ENCODE measurements at places on chromosomes 12 and 14.

GRCh38 chr12:18296909-18297280, 35.6 kb downstream of the PIK3C2G start:
- DNase-seq: no peak

- no peak for DNase-seq
These were observed 57.0 kb upstream of the PNMA1 start for GRCh38 chr14:73770977-73771847.

- no peak for DNase-seq
These were observed 977 bp upstream of the KRT5 start for GRCh38 chr12:52521175-52521567.

GRCh38 chr14:44477953-44478352, 29.1 kb downstream of the FSCB start:
- DNase-seq: no peak

- no peak for DNase-seq
These were observed 133.8 kb downstream of the ITPR2 start for GRCh38 chr12:26699237-26699636.

DNA sequence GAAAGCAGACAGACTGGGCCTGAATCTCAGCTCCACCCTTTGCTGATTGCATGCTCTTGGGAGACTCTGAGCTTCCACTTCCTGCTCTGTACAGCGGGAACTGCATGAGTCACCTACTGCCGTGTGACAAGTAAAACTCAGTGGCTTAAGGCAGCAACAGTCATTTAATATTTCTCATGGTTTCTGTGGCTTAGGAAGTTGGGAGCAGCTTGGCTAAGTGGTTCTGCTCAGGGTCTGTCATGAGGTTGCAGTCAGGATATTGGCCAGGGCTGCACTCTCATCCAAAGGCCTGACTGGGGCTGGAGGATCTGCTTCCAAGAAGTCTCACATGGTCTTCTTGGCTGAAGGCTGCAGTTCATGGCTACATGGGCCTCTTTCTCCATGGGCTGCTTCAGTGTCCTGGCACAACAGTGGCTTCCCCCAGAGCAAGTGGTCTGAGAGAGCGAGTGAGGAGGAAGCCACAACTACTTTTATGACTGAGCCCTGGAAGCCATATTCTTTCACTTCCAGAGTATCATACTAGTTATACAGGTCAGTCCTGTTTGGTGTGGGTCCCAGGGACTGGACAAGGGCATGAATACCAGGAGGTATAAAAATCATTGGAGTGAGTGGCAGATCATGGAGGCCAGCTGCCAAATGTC, 49.7 kb downstream of the FAM222A start:
- DNase-seq: no peak

DNA sequence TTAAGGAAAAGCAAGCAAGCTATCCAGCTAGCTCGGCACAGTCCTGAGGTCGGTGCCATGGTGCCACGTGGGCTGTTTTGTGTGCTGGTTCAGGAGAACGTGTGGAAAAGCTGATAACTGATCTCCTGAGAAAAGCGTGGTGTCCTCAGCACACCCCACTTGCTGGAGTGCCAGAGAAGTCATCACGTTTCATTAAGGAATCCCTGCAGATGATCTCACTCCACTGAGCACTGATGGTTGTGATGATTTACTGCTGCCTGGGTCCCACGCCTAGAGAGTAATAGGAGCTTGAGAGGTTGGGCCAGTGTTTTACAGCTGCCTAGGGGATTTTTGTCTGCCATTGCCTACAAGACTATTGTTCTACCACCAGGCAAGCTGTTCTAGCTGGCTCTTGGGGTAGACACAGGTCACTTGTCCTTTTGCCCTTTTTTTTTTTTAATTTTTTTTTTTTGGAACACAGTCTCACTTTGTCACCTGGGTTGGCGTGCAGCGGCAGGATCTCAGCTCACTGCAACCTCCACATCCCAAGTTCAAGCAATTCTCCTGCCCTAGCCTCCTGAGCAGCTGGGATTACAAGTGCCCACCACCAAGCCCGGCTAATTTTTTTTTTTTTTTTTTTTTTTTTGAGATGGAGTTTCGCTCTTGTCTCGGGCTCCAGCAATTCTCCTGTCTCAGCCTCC, 42.3 kb upstream of the EVL start:
- DNase-seq: no peak

DNA sequence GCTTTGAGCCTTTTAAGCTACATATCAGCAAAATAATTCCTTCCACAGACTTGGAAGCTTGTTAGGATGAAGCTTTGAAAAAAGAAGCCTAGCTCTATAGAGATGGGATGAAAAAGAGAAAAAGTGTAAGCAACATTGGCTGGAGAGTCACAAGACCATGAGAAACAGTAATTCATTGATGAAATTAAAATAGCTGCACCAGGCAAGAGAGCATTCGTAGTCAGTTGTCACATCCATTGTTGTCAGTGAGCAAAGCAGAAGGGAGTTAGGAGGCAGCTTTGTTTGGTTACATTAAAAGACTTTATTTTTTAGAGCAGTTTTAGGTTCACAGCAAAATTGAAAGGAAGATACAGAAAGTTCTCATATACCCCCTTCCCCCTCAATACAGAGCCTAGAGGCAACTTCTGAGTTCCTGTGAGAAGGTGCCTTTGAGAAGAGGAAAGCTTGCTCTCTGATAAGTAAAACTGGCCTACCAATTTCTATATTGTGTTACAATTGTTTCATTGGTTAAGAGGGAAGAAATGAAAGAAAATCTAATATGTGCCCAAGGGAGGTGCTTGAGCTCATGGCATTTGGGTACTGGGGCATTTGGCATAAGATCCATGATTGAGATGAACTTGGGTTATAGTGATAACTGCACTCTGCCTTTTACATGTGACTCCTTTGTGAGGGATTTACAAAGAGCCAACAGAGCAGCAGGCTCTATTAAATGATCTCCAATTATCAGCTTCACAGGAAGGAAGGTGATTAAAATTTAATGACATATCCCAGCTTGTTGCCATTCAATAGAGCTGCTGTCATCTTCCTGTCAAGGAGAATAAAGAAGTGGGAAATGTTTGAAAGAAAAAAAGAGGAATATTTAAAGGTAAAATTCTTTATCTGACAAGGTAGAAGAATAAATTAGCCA, 361.3 kb upstream of the TMTC1 start:
- DNase-seq: no peak

DNA sequence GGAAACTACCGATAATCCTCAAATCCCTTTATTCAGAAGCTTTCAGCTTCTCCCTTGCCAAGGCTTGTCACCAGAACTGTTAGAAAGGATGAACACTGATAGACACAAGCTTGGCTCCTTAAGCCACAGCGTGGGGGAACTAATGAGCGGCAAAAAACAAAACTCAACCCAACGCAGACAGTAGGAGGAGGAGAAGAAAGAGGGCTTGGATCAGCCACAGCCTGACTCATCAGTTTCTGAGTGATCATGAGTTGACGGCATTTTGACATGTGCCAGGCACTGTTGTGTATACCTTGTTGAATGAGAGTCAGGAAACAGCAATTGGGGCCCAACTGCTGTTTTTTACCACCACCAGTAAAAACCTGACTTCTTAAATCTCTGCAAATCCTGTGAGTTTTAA, 23.7 kb downstream of the PLXNC1 start:
- DNase-seq: no peak

DNA sequence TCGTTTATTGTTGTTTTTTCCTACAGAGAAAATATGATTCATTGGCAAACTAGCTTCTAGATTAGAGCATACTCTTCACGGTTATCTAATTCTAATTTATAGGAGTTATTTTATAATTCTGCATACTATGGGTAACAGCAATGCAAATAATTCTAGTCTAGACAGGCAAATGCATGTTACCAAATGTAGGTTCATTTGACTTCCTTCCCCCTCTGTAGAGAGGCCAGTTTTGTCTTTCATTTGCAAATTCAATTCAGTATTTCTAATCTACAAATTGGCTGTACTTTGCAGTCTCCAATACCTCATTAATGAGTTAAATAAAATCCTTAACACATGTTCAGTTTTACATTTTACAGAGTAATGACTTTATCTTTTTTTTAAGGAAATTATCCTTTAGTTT, 4.2 kb downstream of the LGMN start:
- DNase-seq: no peak

GRCh38 chr12:95629392-95629791, 78.1 kb upstream of the USP44 start:
- DNase-seq: no peak

- no peak for DNase-seq
These were observed 64.0 kb upstream of the SLC24A4 start for GRCh38 chr14:92258934-92259333.

DNA sequence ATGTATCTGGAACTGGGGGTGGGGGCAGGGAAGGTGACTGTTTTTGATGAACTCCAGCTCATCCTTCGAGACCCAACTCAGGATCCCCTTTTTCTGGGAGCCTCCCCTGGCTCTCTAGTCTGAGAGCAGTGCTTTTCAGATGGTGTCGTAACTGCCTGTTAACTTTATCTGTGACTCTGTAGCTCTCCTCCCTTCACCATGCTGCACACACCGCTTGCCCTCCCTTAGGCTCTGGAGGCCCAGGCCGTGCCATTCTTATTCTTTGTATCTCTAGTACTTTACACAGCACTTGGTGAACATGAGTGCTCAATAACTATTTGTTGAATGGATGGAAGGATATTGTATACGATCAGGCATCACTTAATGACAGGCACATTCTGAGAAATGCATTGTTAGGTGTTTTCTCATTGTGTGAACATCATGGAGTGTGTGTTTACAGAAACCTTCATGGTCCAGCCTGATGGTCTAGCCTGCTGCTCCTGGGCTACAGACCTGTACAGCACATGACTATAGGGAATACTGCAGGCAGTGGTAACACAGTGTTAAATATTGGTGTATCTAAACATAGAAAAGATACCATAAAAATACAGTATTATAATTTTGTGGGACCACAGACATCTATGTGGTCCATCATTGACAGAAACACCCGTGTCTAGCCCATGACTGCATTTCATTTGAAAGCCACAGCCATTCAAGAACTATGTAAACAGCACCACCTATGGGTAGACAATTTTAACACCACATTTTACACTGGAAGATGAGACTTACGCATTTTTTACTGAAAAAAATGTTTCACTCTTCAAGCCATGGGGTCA, 91.8 kb downstream of the EML1 start:
- no peak for DNase-seq

GRCh38 chr12:106766393-106766826, 8.1 kb upstream of the RIC8B start:
- no peak for DNase-seq

- DNase-seq: no peak
These were observed 4.9 kb upstream of the FOXG1 start for GRCh38 chr14:28761438-28762291.

DNA sequence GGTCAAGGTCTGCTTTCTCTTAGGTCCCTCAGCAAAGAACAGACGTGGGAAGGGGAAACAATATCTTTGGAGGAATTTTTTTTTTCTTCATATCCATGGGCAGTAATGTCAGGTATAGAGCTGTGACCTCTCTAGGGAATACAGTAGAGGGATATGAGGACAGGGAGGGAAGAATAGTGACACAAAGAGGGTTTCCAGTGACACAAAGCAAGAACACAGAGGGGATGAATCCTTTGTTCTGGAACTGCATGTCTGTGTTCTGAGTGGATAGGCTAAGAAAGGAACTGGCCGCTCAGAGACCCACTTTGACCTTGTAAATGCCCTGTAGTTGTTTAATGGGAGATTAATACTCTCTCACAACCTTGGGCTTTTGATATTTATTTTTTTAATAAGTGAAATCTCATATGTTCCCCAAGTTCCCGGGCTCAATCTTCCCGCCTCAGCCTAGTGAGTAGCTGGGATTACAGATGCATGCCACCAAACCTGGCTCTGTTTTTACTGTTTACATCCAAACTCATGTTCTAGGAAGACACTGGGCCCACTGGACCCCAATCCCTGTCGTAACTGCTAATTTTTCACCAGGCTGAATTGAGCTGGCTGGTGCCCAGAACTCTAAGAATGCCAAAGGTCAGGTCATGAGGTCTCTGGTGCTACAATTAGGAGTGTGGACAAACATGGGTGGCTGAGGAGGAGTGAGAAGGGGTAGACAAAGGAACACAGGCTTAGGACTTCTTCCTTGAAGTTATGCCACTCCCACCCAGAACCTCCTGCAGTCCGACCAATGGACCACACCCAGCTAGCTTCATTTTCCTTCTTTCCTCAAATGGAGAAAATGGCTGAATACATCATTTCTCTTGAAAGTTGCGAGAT, 9.1 kb upstream of the PLEKHH1 start:
- DNase-seq: no peak

GRCh38 chr12:130701402-130701744, 14.7 kb downstream of the RIMBP2 start:
- no peak for DNase-seq

DNA sequence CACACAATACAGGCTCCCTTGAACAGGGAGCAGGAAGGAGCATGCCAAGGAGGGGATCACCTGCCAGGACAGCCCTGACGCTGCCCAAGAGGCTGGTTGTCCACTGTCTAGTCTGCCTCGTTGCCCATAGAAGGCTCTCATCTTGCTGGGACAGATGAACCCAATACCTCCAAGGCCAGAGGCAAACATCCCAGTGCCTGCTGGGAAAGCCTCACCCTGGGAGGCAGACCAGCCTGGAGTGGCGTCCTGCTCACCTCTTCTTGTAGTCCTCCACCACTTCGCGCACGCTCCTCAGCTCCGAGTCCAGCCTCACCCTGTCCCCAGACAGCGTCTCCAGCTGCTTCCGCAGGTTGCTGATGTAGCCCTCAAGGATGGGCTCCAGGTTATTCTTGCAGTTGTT, 2.4 kb downstream of the KRT73 start:
- no peak for DNase-seq

- DNase-seq: no peak
These were observed 51.4 kb downstream of the WASHC3 start for GRCh38 chr12:102010265-102010994.

DNA sequence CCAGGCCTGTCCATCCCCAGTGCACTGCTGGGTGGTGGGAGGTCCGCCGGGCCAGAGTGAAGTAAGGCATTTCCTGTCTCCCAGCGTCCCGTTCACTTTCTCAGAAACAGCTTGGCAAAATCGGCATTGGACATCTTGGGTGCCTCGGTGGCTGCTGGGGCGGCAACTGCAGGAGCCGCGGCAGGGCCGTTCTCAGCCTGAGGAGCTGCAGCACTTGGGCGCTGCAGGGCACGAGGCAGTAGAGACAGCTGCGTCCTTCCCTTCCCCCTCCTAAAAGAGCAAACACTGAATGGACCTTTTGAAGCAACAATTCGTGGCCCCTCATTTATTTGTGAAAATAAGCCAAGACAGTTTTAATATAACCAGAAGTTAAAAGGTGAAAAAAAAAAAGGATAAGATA, 8.3 kb downstream of the FICD start:
- DNase-seq: no peak

DNA sequence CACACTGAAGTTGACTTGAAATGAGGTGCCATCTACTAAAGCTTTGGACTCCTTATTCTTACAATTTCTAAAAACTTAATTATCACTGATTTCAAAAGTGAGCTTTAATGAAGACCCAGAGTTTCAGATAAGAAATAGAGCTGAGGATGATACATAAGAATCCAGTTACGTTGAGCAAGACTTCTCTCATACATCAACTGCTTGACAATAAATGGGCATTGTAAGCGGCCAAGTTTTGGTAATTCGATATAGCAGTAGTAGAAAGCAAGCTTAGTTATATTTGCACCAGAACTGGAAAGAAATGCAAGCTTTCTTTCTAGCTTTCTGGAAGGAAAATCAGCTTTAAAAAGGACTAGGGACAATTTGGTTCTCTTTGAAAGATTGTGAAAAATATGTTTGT, 1359.6 kb downstream of the FSCB start:
- DNase-seq: no peak

All from iPS DF 6.9 (cell line).